ENCODE measurements at places on chromosomes 5 and 9. TPM values are rescaled to one million over a fixed set of nuclear protein-coding genes. Genes with fewer than 3 reads are reported as not detected.

Gene TSSK1B
- total RNA-seq: 0.11 TPM

Gene PCDHGB7
- 12.1 TPM for total RNA-seq

Gene EGR1
- 58.1 TPM for total RNA-seq

Gene CTNND2
- total RNA-seq: 11.2 TPM

Data from heart right ventricle (tissue), 16 donors.